ENCODE measurements at places on chromosomes 2 and 18.

DNA sequence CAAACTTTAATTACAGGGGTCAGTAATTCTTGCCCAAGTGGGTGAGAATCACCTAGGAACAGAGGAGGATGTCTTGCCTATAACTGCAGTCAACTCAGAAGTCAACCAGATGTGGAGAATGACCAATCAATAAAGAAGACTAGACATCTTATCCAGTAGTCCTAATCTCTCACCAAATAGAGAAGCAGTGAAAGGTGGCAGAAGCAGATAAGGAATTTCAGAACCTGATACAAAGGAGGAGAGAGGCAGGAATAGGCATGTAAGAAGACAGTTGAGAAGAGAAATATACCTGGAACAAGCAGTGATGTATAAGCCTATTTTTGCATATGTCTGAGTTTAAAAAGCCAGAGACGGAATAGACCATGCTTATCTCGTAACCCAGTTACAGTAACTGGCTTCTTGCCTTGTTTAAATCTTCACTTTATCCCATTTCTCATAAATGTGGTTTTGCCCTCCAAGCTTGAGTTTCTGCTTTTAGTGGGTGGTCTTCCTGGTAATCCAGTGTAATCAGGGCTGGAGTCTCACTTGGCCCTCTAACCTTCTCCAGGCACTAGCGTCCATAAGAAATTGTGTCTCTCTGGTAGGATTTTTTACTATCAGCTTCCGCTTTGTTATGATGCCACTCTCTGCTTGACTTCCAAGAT, 401.0 kb downstream of the SUCLG1 start:
- no peak for DNase-seq

- DNase-seq = peak; percentile 99
These were observed at the start of gene CAPN10 for GRCh38 chr2:240586198-240586918. TSS of gene CAPN10 (plus strand) at chr2:240586734. CDS start at chr2:240586912, 178 bp downstream.

DNA sequence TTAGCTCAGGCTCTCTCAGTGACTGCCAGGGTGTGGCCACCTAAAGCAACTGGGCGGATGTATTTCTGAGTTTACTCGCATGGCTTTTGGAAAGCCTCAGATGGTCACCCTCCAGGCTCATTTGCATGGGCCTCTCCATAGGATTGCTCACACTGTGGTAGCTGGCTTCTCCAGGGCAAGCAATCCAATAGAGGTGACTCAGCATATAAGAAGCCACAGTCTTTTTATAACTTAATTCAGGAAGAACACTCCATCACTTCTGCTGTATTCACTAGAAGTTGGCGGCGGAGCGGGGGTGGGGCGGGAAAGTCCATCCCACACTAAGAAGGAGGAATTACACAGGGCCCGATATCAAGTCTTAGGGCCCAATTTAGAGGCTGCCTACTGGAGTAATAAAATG, 3.6 kb upstream of the DOK6 start:
- DNase-seq = no peak

- DNase-seq = no peak
These were observed 151.6 kb downstream of the CAPN13 start for GRCh38 chr2:30655660-30656059.

DNA sequence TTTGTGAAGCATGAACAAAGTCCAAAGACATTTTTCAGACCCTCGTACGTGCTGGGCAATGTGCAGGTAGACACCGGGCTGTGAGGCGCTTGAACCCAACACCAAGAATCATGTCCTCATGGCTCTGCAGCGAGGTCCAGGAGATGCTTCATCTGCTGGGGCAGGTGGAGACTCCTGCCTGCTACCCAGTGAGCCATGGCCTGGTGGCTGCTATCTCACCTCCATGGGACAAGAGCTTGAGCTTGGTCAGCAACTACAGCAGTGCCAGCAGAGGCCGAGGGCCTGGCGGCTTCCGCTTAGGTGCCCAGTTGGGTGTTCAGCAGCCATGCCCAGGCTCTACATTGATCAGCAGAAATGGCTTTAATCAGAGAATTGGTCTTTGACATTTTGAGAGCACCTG, 281.0 kb upstream of the HS6ST1 start:
- DNase-seq = peak; percentile 5

- no peak for DNase-seq
These were observed 362.7 kb downstream of the CPS1 start for GRCh38 chr2:210919128-210919527.

DNA sequence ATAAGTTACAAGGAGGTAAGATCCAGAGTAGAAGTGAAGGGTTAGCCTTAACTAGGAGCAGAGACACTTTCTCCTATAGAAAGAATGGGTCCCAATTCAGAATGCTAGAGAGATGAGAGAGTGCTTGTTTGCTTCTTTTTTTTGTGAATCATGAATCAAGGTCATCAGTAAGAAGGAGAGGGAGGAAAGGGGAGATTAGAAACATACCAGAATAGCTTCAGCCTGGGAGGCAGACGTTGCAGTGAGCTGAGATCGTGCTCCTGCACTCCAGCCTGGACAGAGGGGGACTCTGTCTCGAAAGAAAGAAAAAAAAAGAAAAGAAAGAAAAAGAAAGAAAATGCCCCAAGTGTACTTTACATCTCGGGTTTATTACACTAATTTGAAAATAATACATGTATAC, 55.8 kb upstream of the SLC35F5 start:
- DNase-seq = no peak

GRCh38 chr2:221455214-221455613, 116.9 kb downstream of the EPHA4 start:
- no peak for DNase-seq

DNA sequence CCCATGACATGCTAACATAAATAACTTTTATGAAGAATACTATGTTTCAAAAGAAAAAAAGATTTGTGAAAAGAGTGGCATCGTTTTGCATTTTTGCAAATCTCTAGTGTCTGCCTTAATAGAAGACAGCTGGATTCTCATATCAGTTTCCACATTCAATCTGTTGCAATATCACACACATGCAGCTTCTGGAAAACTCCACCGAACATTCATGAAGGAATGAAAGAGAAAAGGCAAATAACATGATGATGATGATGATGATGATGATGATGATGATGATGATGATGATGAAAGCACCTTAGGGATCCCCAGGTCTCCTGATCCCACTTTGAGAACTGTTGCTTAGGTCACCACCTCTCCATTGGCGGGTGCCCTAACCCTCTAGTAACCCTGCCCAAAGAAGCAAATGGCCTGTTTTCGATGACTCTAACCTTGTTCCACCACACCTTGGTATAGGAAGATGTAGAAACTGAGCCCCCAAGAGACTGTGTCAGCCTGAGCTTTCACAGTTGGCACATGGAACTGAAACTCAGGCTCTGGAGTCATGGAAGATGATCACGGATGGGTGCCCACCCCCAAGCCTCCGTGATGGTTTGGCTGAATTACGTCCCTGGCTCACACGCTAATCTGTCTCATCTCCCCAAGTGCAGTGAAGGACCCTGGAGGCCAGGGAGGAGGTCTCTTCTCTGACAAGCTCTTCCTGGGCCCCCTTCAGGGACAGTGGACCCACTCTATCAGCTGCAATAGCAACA, 80.1 kb upstream of the SMAD7 start:
- DNase-seq = no peak

- DNase-seq = no peak
These were observed 109.8 kb upstream of the ZNF516 start for GRCh38 chr18:76604935-76605240.

- DNase-seq = no peak
These were observed 158.0 kb upstream of the RAB6C start for GRCh38 chr2:129821445-129821844.

DNA sequence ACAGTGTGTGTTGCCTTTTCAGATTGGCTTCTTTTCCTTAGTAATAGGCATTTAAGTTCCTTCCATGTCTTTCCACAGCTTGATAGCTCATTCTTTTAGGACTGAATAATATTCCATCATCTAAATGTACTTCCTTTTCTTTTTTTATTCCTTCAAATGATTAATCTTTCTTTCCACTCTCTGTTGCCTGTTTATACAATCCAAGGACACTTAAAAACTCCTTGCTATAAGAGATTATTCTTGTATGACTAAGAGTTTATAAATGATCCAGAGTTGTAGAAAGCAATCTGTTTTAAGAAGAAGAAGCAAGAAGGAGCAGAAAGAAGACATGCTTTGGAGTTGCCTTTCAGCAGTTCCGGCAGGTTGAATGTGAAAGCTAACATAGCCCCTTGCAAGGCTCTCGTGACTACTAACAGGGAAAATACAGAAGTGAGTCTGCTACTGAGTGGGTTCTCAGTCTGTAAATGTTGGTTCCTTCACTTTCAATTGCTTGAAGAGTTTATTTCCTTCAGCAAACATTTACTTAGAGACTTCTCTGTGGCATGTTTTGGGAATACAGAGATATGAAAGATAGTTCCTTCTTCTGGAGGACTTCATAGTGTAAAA, 123.0 kb downstream of the PMAIP1 start:
- no peak for DNase-seq

DNA sequence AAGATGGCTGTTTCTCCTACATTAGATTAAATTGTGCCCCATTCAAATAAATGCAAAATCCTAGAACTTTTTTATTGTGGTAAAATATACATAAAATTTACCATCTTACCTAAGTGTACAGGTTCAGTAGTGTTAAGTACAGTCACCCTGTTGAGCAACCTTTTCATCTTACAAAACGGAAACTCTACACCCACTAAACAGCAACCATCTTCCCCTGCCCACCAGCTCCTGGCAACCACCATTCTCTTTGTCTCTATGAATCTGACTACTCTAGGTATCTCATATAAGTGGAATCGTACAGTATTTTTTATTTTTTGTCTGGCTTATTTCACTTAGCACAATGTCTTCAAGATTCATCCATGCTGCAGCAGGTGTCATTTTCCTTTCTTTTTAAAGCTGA, 53.0 kb downstream of the ASXL2 start:
- no peak for DNase-seq

DNA sequence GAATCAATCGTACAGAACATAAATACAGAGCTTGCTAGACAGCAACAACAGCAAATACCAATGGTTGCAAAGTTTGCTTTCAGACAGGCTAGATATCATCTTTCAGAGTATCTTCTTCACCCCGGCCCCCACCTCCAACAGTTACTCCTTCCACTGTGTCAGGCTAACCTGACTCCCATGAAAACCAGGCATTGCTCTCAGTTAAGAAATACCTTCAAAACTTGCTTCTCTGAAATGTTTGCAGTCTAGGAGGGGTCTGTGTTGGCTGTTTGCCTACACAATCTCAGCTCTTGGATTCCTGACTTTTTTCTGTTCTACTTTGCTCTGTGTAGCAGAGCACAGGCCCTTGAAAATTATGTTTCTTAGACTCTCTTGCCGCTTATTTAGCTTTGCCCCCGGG, 599.5 kb upstream of the SYT4 start:
- DNase-seq = no peak

DNA sequence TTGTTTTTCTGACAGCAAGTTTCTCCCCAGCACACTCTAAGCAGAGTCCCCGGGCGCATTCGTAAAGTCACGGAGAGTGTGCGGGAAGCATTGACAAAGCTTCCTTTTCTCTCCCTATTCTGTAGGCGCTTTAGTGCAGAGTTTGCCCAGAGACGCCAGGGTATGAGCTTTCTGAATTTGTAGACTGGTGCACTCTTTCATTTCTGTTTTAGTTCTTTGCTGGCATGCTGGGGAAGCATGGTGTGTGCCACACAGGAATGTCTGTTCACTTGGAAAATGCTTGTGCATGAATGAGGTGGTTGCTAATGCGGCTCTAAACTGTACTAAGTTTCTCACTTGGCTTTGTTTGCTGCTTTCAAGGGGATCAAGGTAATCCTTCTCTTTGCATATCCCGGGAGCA, 102.6 kb downstream of the RTN4 start:
- DNase-seq = no peak

- DNase-seq = peak; percentile 61
These were observed 14.5 kb downstream of the PDCD1 start for GRCh38 chr2:241844066-241844728.

GRCh38 chr2:39517102-39517436, 80.0 kb upstream of the MAP4K3 start:
- DNase-seq = no peak

DNA sequence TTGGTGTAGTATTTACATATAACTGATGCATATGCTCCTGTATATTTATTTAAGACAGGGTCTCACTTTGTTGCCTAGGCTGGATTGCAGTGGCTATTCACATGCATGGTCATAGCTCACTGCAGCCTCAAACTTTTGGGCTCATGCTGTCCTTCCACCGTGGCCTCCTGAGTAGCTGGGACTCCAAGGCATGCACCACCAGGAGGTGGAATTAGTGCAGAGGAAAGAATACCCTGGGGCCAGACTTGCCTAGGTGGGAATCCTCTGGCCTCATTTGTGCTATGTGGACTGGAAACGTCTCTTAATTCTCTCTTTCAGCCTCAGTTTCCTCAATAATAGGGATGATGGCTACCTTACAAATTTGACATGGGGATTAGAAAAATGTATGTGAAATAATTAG, 2.3 kb downstream of the CEP192 start:
- no peak for DNase-seq

- peak; percentile 38 for DNase-seq
These were observed 920 bp downstream of the GULP1 start for GRCh38 chr2:188292348-188293239.

DNA sequence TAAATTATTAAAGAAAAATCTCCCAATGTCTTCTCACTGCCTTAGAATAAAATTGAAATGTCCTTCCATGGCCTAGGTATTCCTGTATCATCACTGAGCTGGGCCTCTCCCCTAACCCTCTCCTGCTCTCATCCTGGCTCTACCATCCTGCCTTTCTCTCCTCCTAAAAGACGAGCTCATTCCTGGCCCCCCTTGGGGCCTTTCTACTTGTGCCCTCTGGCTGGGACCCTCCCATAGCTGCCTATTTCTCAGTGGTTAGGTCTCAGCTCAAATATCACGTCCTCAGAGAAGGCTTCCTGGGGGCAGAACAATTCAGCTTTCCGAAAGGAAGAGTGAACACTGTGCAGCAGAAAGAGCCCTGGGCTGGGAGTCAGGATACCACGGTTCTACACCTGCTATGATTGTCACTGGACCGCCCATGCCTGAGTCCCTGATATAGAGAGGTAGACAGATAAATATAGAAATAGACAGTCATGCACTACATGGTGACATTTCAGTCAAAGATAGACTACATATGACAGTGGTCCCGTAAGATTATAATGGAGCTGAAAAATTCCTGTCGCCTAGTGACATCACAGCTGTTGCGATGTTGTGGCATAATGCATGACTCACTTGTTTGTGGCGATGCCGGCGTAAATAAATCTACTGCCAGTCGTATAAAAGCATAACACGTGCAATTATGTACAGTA, 9.4 kb downstream of the DNPEP start:
- DNase-seq = no peak

- no peak for DNase-seq
These were observed 1.6 kb downstream of the PRKAG3 start for GRCh38 chr2:218829868-218830451.

DNA sequence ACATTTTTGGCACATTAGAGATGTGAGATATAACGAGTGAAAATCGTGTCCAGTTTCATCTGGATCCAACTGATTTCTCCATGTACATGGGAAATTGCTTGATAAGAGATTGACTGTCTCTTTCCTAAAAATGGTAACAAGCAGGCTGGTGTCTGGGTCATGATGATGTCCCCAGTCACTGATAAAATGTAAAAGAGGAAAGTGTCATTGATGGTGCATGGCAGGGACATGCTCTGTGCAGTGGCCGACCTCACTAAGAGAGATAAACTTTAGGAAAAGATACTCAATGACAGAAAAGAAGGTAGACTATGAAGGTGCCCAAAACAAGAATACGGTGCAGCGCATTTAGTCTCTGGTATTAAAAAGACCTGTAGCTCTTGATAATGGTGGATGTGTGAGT, 1517.5 kb downstream of the RPIA start:
- DNase-seq = no peak

Data from dorsolateral prefrontal cortex (tissue), 122 donors.